HuH-7.5 (cell line): ENCODE measurements at places on chromosomes 7 and 10.

GRCh38 chr10:126902157-126902556 lies 3.1 kb upstream of the DOCK1 start:
- DNase-seq, result no peak

DNA sequence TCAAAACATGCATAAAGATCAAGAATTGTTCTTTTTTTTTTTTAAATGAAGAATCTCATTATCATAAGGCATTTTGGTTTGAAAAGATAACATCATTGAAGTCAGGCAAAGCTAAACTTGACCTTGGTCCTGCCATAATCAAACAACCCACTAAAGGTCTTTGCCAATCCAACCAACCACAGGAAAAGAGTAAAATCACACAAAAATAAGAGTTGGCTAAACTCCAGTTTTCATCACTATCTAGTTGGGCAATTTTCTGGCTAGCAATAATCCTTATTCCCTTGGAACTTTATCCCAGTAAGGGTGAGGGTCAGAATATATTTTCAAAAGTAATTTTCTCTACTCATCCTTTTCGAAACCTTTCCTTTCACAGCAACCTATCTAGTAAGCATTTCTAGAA lies 62.4 kb downstream of the HIBADH start:
- no peak for DNase-seq

DNA sequence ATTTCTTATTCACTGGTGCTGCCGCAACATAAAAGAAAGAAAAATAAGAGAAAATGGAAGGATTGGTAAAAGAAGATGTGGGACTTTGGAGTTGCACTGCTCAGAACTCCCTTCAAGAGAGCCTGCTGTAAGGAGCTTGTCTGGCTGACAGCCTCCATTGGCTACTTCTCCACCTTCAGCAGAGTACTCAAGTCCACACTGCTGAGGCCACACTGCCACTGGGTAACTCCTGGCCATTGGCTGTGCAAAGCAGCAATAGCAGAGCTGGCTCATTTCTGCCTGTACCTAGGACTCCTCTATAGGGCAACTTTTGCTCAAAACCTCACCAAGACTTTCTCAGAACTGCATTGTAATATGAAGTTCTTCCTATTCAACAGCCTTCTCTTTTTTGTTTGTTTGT lies 38.7 kb upstream of the PCLO start:
- no peak for DNase-seq

- no peak for DNase-seq
Observed at GRCh38 chr10:70781461-70782051, 3.6 kb downstream of the TBATA start.
